Kidney epithelial cell (primary cell): ENCODE measurements at places on chromosomes 11 and 22. TPM values are rescaled to one million over a fixed set of nuclear protein-coding genes. Genes with fewer than 3 reads are reported as not detected.

POU2F3 gene
- 0.14 and 1.1 TPM in 2 replicates for total RNA-seq

ZNF280B gene
- 2.7 and 4.0 TPM in 2 replicates for total RNA-seq

THRSP gene
- total RNA-seq, result not detected in 2 replicates

LRRC74B gene
- not detected in 2 replicates for total RNA-seq

HDAC10 gene
- total RNA-seq, result 21.1 and 34.8 TPM in 2 replicates

HEPN1 gene
- not detected in 2 replicates for total RNA-seq

MRPL49 gene
- 67.6 and 88.5 TPM in 2 replicates for total RNA-seq

YPEL1 gene
- total RNA-seq, result 2.8 and 4.9 TPM in 2 replicates

OOSP1 gene
- total RNA-seq, result not detected in 2 replicates
